ENCODE measurements at places on chromosomes 13 and 19. TPM values are rescaled to one million over a fixed set of nuclear protein-coding genes. Genes with fewer than 3 reads are reported as not detected.

ACOD1 gene
- not detected for polyA plus RNA-seq

SSBP4 gene
- polyA plus RNA-seq = 56.1 TPM

SEMA6B gene
- polyA plus RNA-seq = not detected

GRCh38 chr13:66375756-66376155 lies 854.4 kb downstream of the PCDH9 start:
- DNase-seq = no peak

DNA sequence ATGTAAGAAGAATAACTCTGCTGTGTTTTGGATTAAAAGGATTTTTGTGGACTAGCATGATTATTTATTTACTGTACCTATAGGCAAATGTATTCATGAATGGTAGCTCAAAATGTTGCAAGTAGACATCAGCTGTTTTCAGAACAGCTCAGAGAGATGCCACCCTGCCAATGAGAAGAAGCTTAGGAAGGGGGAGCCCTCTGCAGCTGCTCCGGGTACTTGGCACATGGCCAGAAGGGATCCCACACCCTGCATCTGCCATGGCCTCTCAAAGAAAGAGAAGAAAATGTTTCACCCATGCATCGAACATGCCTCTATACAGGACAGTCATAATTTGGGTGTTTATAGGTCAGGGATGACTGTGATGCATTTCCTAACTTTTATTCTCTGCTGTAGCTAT lies 30.5 kb upstream of the MBNL2 start:
- DNase-seq = no peak

- no peak for DNase-seq
Observed at GRCh38 chr13:74449811-74450524, 315.8 kb upstream of the KLF12 start.
